ENCODE measurements at places on chromosomes 6 and 20. TPM values are rescaled to one million over a fixed set of nuclear protein-coding genes. Genes with fewer than 3 reads are reported as not detected.
A peak's percentile ranks its signal among the peaks of the same experiment; 100 is the strongest.

- no peaks in the 10 kb centered on the region for H3K36me3 ChIP-seq
- H3K27me3 ChIP-seq = no peaks in the 10 kb centered on the region
Observed at GRCh38 chr20:57907131-57908000, 197.6 kb upstream of the PMEPA1 start.

DNA sequence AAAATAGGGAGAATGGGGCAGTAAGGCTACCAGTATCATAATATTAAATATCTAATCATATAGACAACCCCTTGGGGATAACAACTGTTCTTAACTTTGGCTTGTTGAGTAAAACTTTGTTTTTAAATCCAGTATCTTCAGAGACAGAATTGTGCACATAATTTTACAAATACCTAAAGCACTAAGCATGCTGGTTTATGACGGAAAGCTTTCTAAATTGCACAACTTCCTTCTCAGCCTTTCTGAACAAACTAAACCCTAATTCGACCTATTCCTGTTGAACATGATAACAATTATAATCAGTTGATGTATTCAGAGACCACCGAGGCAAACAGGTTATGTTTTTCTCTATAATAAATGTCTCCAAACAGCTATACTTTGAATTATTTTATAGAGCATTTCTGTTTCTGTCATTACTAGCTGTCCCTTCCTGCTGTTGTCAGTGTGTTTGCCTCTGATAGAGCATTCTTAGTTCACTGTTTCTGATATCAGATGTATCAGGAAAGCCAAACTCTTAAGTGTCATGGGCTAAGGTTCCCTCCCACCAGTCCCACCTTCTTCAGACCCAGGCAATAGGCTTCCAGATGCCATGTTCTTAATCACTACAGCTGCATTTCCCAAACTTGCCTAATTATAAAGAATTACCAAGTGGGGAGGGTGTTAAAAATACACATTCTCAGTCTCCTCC, 8.7 kb downstream of the ZHX3 start:
- no peaks in the 10 kb centered on the region for H3K36me3 ChIP-seq
- peaks cover 21% of the 10 kb centered on the region for H3K4me1 ChIP-seq
- no peaks in the 10 kb centered on the region for H3K27me3 ChIP-seq
- peak overlapping the region; percentile 16 for H3K27ac ChIP-seq
- no peak overlapping the region for H3K4me3 ChIP-seq

DNA sequence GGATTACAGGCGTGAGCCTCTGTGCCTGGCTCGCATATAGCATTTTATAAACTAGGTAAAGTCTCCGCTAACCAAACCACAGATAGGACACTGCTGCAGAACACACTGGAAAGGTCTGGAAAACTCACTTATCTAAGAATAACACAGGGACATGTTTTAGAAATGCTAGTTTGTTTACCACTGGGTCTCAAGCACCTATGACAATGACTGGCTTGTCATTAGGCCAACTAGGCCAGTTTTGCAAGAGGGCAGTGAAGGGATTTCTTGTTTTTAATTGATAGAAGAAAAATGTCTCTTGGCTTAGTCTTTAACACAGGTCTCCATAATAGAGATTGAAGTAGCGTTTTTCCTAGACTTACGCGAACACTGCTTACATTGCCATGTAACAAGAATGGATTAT, 201.4 kb downstream of the TMEM242 start:
- H3K36me3 ChIP-seq = no peaks in the 10 kb centered on the region
- no peaks in the 10 kb centered on the region for H3K4me1 ChIP-seq
- H3K27ac ChIP-seq = peak overlapping the region; percentile 57
- no peaks in the 10 kb centered on the region for H3K27me3 ChIP-seq
- no peak for DNase-seq

MDC1 gene
- 12.1 TPM for total RNA-seq

- DNase-seq = no peak
- no peaks in the 10 kb centered on the region for H3K4me1 ChIP-seq
- H3K27me3 ChIP-seq = no peaks in the 10 kb centered on the region
- H3K27ac ChIP-seq = no peak overlapping the region
- H3K4me3 ChIP-seq = no peak overlapping the region
- H3K36me3 ChIP-seq = no peaks in the 10 kb centered on the region
Observed at GRCh38 chr20:33313686-33314314, 30.8 kb downstream of the BPIFB1 start.

DNA sequence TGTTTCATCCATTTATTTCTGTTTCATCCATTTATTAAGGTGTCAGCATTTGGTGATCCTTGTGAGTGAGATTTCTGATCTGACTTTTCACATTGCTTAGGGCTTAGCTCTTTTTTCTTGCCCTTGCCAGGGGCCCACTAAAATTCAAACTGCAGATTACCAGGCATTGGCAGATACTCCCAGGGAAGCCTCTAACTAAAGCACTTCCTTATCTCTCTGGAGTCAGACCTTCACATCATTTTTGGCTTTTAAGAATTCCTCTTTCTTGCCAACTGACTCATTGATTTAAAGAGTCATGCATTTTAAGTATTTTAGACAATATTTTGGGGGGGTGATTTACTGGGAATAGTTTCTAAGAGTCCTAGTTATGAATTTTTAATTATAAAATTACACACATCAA, 2.6 kb upstream of the WFDC8 start:
- no peak overlapping the region for H3K27ac ChIP-seq
- H3K4me3 ChIP-seq = no peak overlapping the region
- H3K36me3 ChIP-seq = no peaks in the 10 kb centered on the region
- no peak for DNase-seq
- no peaks in the 10 kb centered on the region for H3K27me3 ChIP-seq
- H3K4me1 ChIP-seq = no peaks in the 10 kb centered on the region

TSPO2 gene
- total RNA-seq = 0.61 TPM

GRCh38 chr6:77633993-77634715, 18.7 kb upstream of the MEI4 start:
- no peak overlapping the region for H3K27ac ChIP-seq
- no peaks in the 10 kb centered on the region for H3K27me3 ChIP-seq
- no peak for DNase-seq
- no peaks in the 10 kb centered on the region for H3K36me3 ChIP-seq

DNA sequence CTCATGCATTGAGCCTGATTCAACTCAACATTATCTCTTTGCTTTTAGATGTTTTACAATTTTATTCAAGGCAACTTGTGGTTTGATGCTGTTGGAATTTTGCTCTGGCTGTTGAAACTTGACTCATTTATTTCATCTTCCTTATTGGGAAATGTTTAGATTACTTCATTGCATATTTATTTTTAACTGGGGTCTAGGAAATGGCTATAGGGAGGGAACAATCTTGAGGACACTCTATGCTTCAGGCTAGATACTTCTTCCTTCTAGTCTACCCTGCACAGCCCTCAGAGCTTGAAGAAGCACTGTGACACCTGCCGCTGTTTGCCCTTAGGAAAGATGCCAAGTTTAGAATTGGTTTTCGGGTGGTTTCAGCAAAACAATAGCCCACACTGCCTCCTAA, 183.4 kb downstream of the ADGRG6 start:
- H3K27ac ChIP-seq = no peak overlapping the region
- no peak overlapping the region for H3K4me3 ChIP-seq
- no peaks in the 10 kb centered on the region for H3K36me3 ChIP-seq
- DNase-seq = no peak
- no peaks in the 10 kb centered on the region for H3K4me1 ChIP-seq

- no peaks in the 10 kb centered on the region for H3K4me1 ChIP-seq
- H3K27me3 ChIP-seq = no peaks in the 10 kb centered on the region
- no peaks in the 10 kb centered on the region for H3K36me3 ChIP-seq
- no peak overlapping the region for H3K4me3 ChIP-seq
- H3K27ac ChIP-seq = no peak overlapping the region
Observed at GRCh38 chr6:93139408-93140081, 279.8 kb downstream of the EPHA7 start.

Data from right lobe of liver (tissue), 6 donors.